Forelimb muscle (tissue), 1 donor: ENCODE measurements at places on chromosomes 2 and 18.

DNA sequence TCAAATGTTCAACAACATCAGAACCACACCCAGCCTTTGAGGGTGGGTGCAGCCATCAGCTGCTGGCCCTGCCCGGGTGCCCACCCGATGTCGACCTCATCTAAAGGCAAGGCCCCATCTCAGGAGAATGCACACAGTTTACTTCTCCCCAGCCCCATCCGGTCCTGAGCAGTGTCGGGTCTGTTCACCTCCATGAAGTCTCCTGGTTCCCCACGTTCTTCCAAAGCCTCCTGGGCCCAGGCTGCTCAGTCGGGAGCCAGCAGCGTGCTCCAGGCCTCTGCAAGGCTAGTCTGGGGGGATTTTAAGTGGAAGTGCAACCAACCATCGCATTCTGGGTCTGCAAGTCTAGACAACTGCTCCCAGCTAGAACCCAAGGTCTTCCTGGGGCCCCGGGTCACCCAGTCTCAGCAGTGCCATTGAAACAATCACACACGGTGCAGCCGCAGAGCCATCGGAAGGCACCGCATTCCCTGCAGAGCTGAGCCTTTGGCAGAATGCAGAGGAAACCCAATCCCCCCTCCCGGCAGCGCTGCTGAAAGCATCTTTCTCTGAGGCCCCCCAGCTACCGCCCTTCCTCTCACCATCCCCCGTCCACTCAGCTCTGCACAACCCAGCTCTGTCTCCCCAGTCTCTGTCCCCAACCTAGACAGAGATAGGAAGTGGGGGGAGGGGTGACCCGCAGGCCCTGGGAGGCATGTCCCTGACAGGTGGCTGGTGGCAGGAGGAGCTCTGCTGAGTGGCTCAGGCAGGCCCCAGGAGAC, 8.5 kb downstream of the ESPNL start:
- DNase-seq = no peak

DNA sequence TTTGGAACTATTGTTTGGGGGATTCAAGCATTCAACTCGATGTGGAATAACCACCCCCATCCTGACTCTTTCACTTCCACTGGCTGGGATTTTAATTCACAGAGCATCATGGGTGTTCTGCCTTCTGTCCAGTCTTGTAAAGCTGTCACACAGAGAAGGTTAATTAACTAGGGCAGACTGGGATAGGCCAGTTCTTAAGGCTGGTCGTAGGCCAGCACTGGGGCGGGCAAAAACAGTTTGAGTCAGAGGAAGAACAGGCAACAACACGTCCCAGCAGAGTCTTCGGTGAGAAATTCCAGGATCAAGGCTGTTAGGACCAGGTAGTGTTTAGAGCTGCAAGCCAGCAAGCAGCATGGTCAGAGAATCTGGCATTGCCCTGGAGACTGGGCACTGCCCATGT, 4.0 kb upstream of the RNF152 start:
- DNase-seq = no peak

- no peak for DNase-seq
Measured at GRCh38 chr2:28751956-28752630, 463 bp downstream of the PPP1CB start.

DNA sequence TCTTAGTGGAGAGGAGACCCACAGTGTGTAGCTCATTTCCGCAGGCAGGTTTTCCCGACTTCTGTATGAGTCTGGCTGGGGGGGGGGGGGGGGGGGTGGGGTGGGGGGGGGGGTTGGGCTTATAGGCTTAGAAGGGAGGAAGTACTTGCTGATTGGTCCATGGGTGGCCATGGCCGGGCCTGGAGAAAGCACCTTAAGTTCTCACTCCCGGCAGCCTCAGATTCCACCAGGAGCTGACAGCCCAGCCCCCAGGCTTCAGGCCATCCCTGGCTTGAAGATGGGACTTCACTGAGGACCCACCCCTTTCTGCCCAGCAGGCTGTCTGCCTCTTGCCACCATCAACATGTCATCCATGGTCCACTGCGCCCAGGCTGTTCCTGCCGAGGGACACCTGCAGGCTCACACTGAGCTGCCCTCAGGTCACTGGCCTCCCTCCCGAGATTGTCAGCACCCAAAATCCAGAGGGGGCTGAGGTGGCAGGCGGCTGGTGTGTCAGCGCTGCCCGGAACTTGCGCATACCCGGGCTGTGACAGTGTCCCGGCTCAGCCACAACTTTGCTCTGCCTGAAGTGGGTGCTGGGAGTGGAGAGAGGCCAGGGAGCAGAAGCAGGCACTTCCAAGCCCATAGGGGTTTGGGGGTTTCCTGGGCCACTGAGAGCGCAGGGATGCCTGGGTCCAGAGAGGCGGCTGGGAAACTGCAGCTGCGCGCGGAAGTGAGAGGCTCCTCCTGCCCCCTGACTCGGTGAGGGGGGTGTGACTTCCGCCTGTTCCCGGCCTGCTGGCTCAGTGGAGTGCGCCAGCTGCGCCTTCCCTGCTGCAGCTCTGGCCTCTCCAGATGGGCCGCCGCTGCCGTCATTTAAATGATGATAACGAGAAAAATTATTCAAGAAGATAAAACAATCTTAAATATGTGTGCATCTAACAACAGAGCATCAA, 256.1 kb downstream of the RPRM start:
- DNase-seq = no peak

- no peak for DNase-seq
Measured at GRCh38 chr2:53856272-53856671, 3.5 kb downstream of the GPR75 start.

DNA sequence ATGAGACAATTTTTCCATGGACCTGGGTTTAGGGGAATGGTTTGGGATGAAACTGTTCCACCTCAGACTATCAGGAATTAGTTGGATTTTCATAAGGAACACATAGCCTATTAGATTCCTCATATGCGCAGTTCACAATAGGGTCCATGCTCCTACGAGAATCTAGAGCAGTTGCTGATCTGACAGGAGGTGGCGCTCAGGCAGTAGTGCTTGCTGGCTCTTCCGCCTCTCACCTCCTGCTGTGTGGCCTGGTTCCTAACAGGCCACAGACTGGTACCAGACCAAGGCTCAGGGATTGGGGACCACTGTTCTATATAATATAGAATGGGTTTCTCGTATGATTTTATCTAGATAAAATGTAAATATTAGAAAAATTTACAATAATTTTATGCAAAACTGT, 338.7 kb downstream of the CPS1 start:
- DNase-seq = no peak

- DNase-seq = no peak
Measured at GRCh38 chr2:209719034-209719433, 52.6 kb upstream of the UNC80 start.

DNA sequence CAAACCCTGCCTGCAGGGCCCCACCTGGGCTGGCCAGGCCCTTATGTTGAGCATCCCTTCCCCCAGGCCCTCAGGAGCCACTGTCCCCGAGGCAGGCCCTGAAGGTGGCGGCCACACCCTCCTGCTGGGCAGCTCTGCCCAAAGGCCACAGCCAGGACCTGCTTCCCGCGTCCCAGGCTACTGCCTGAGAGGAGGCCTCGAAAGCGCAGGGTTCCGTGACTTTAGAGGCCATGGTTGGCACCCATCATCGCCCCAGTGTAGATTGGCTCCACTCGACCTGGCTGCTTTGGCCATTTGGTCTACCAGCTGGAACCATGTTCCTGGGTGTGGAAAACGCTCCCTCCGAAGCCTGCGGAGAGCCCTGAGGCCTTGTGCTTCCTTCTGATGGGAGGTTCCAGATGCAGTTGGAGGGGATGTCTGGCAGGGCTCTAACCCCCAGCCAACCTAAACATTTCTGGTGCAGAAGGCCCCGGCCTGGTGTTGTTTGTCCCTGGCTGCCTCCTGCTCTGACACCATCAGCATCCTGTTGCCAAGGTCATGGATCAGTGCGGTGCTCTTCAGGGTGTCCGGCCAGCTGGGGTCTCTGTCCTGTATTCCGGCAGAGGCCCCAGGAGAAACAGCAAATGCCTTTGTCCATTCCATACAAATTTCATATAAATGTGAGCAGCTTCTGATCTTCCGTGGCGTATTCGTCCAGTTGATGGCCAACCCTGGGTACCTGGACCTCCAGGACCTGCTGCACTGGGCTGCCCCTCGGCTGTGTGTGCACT, 14.7 kb downstream of the CAPN10 start:
- no peak for DNase-seq

- no peak for DNase-seq
Measured at GRCh38 chr2:152716805-152717227, 445 bp downstream of the PRPF40A start.

- no peak for DNase-seq
Measured at GRCh38 chr2:950080-950966, at the start of gene SNTG2. Gene SNTG2 (plus strand): TSS chr2:950849. CDS start chr2:950997, 148 bp downstream.

- no peak for DNase-seq
Measured at GRCh38 chr2:66024391-66024790, 410.5 kb upstream of the MEIS1 start.

DNA sequence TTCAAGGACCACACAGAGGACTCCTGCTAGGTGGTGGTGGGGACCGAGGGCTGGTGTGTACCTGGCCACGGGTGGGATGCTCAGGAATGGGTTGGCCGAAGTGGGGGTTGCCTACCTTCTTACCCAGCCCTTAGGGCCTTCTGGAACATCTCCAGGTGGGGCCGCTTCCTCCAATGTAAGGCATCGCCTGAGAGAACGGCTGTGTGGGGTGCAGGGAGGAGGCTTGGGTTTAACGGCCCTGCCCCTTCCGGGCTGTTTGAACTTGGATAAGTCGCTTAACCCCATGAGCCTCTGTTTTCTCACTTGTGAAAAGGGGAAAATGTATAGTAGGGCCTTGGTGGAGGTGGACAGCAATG, 35.0 kb downstream of the EMILIN2 start:
- no peak for DNase-seq

DNA sequence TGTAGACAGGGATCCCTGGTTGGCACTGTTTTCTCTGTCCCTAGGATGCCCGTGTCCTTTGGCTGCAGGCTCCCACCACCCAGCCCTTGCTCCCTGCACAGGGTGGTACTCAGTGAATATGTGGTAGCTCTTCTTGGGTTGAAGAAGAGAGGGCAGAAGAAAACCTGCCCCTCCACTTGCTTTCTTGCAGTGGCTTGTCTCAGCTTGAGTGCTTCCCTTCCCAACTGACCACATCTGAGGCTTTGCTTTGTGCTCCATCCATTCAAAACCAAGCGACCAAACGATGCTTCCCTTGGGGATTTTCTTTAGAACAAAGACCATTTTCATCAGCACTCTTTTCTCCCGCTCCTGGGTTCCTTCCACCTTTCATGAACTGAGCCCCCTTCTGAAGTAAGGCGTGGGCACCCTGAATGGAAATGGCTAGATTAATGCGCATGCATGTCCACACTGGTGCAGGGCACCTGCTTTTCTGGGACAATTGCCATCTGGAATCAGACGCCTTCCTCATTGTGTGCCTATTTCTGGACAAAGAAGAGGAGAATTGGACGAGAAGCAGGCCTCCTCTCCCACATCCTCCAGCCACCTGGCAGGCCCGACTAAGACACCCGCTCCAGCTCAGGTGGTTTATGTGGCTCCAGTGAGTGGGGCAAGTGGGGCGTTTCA, 59.1 kb downstream of the ARL4C start:
- DNase-seq = no peak

DNA sequence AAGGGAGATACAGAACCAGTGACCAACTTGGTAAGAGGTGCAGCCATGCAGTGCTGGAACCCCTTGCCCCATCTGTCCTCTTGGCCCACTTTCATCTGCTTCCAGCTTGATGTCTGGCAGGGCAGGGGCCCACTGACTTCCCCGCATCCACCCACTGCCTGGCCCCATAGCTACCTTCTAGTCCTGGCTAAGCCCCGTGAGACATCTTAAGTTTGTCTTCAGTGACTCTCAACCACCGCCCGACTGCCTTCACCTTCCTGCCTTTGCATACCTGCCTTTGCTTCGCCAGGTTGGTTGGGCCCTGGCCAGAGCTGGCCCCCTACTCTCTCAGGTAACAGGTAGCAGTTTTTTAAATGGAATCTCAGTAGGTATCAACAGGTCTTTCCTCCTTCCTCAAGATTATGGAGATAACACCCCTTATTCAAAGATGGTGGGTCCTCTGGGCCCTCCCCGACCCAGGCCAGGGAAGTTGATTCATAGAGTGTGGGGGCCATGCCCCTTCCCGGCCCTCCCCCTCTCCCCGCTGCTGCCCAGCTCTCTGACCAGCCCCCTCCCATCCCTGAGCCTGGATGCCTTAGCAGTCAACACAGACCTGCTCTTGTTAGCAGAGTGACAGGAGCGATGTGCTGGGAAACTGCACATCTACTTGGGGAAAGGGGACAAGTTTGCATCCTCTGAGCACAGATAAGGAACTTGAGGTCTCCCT, 2.8 kb downstream of the ARID5A start:
- no peak for DNase-seq

GRCh38 chr2:149743842-149744448, 156.4 kb upstream of the MMADHC start:
- DNase-seq = no peak

DNA sequence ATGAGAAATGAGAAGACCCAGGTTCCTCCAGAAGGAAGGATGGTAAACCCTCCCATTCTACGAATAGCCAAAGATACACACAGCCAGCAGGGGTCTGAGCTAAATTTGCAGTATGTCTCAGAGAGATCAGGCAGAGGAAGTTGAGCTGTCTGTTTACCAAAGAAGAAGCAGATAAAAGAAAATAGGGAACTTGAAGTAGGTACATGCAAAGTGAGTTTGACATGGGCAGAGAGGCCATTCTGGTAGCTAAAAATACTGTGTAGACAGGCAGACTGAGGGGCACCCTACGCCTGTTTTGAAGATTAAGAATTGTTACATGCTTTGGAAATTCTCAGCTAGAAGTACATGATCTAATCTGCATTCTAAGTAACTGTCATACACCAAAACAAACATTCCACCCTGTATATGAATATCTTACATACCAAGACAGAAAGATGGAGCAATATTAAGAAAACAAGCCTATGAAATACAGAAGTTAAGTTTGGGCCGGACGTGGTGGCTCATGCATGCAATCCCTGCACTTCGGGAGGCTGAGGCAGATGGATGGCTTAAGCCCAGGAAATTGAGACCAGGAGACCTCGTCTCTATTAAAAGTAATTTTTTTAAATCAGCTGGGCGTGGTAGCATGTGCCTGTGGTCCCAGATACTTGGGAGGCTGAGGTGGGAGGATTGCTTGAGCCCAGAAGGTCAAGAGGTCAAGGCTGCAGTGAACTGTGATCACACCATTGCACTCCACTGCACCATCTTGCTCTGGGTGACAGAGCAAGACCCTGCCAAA, 157.9 kb downstream of the ANKRD44 start:
- DNase-seq = no peak

DNA sequence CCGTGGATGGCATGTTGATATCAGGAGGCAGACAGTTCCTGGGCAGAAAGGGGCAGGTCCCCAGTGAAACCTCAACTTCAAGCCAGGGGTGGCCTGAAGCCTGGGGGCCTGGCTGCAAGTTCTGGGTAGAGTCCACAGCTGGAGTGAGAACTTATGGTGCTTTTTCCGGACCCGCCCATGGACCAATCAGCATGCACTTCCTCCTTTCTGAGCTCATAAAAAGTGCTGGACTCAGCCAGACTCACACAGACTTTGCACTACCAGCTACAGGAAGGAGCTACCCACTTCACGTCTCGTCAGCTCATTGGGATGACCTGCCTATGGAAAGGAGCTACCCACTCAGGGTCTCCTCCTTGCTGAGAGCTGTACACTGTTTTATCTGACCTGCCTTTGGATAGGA, 183.1 kb upstream of the MC4R start:
- DNase-seq = no peak
